ENCODE measurements at places on chromosomes 16 and 17. TPM values are rescaled to one million over a fixed set of nuclear protein-coding genes. Genes with fewer than 3 reads are reported as not detected.

- no peak for DNase-seq
- H3K4me3 ChIP-seq = no peak overlapping the region
- H3K36me3 ChIP-seq = no peaks in the 10 kb centered on the region
- no peaks in the 10 kb centered on the region for H3K27me3 ChIP-seq
- no peaks in the 10 kb centered on the region for H3K4me1 ChIP-seq
These were observed 89.3 kb upstream of the GSE1 start for GRCh38 chr16:85523602-85524364.

DNA sequence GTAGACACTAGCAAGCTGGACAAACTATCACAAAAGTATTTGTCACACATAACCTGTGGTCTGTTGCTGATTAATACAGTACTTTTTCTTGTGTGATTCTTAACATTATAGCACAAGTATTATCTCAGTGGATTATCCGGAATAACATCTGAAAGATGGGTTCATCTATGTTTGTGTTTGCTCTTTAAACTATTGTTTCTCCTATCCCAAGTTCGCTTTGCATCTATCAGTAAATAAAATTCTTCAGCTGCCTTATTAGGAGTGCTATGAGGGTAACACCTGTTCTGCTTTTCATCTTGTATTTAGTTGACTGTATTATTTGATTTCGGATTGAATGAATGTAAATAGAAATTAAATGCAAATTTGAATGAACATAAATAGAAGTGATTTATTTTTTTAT, 14.5 kb downstream of the RNFT1 start:
- H3K36me3 ChIP-seq = peaks cover 26% of the 10 kb centered on the region
- no peaks in the 10 kb centered on the region for H3K27me3 ChIP-seq
- H3K4me3 ChIP-seq = no peak overlapping the region

The CSH1 gene
- not detected for total RNA-seq

DNA sequence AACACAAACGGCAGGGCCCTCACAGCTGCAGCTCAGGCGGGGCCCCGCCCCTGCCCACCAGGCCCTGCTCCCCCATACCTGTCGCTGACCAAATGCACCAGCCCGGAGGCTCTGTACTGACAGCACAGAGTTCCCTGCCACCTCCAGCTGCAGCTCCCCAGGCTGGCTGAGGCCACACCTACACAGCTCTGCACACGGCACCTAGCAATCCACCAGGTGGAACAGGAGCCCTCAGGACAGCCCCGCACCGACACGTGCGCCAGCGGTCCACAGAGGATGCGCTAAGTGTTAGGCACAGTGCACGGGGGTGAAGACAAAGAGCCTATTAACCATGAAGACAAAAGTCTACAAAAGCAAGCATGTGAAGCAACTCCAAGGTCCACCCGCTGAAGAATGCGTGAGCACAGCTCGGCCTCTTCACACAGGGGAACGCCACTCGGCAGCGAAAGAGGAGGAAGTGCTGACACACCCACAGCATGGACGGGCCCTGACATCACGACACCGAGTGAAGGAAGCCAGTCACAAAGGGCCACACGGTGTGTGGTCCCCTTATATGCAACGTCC, 5.4 kb downstream of the ZCCHC14 start:
- peaks cover 12% of the 10 kb centered on the region for H3K36me3 ChIP-seq
- H3K4me3 ChIP-seq = no peak overlapping the region
- no peak overlapping the region for H3K27ac ChIP-seq
- no peaks in the 10 kb centered on the region for H3K27me3 ChIP-seq
- no peak for DNase-seq
- peaks cover 32% of the 10 kb centered on the region for H3K4me1 ChIP-seq

All from SJSA1 (cell line).